Muscle of arm (tissue), 14 donors: ENCODE measurements at places on chromosomes 7 and 10. TPM values are rescaled to one million over a fixed set of nuclear protein-coding genes. Genes with fewer than 3 reads are reported as not detected.
A peak's percentile ranks its signal among the peaks of the same experiment; 100 is the strongest.

Gene NME8
- 0.30 TPM for polyA plus RNA-seq

Gene SUN3
- polyA plus RNA-seq = not detected

Gene EGFR
- polyA plus RNA-seq = 28.9 TPM

Gene MBL2
- not detected for polyA plus RNA-seq

DNA sequence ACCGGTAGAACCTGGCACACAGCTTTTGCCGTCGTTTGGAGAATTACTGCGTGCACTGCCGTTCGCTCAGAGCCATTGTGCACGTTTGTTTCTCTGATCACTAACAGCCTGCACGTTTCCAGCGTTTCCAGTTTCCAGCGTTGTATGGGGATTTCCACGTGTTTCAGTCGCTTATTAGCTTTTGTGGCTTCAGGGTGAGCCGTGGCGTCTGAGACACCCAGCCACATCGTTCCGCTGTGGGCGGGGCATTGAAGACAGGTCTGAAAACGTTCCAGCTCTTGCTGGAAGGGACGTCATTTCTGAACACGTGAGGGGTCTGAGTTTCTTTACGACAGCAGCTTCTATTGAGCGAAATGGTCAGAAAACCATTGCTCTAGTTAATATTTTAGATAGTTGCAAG, 164.8 kb downstream of the DNAJB6 start:
- no peak for DNase-seq

- no peak for DNase-seq
Observed at GRCh38 chr10:89670926-89671325, 25.9 kb upstream of the PANK1 start.

GRCh38 chr10:117609095-117609795, 66.7 kb downstream of the EMX2 start:
- peak; percentile 82 for DNase-seq

DNA sequence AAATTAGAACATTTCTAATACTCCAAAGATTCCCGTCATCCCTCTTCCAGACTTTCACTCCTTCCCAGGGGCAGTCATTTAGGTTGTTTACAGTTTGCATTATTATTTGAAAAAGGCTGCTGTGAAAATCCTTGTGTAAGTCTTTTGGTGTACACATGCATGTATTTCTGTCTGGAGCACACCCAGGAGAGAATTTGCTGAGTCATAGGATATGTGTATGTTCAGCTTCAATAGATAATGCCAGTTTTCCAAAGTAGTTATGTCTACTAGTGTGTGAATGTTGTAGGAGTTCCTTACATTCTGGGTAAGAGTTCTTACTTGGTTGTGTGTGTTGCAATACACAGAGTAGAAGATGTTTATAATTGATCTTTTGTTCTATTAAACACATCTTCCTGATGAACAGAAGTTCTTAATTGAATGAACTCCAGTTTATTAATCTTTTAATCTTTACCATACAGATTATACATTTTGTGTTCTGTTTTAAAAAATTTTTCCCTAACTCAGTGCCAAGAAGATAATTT, 25.3 kb downstream of the CROT start:
- DNase-seq = no peak

DNA sequence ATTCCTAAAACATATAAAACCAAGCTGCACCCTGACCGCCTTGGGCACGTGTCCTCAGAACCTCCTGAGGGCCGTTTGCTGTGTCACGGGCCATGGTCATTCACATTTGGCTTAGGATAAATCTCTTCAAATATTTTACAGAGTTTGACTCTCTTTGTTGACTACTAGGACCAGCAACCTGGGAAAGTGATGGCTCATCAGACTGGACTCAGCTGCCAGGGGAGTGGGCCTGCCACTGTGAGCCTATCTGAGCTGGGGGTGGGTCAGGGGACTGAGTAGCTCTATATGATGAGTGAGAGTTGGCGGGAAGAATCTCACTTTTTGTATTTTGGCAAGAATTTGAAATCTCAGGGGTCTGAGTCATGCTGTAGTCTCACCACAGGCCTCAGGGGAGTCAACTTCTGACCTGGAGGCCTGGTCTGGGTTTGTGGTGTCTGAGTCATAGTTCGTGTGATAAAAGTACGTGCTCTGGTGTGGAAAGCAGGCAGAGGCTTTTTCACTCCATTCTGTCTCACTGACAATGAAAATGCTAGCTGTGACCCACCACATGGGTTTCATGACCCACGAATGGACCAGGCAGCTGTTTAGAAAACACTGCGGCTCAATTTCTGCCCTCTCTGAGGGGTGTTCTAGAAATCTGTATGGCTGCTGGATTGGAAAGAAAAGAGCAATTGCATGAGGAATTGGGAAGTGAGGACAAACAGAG, 4.2 kb upstream of the UPP1 start:
- DNase-seq = peak; percentile 22

DNA sequence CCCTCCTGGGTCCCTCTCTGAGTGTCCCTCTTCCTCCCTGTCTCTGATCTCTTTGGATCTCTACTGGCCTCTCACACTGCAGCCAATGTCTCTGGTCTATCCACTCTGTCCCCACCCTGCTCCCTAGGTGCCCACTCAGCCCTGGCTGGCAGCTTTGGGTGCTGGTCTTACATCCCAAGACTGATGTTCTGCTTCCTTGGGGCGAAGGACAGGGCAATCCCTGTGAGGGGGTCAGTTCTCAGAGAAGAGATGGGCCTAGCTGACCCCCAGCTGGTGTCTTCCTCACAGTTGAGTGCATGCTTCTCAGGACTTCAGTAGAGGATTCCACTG, 51.7 kb upstream of the CAMK2B start:
- no peak for DNase-seq

- DNase-seq = no peak
Observed at GRCh38 chr7:31076051-31076450, 23.9 kb downstream of the ADCYAP1R1 start.

GRCh38 chr7:155208681-155209477, 88.8 kb upstream of the INSIG1 start:
- no peak for DNase-seq

GRCh38 chr7:89826557-89826956, 327.7 kb upstream of the STEAP1 start:
- DNase-seq = no peak

DNA sequence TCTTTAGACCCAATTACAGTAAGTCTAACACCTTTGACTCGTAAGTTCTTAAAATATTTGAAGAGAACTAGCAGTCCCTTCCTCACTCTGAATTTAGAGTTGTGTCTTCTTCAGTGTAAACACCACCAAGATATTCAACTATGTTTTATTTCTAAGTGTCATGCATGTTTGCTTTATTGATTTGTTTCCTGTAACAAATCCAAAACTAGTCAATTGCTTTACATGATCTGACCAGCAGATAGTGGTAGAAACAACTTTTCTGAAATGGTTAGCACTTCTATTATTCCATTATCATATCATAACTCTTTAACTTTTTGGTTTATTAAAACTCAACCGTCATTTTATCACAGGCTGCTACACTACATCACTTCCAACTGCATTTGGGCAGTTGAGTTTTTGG, 90.1 kb downstream of the INHBA start:
- no peak for DNase-seq
